Fibroblast of lung (primary cell): ENCODE measurements at places on chromosomes 6 and 20.
A peak's percentile ranks its signal among the peaks of the same experiment; 100 is the strongest.

DNA sequence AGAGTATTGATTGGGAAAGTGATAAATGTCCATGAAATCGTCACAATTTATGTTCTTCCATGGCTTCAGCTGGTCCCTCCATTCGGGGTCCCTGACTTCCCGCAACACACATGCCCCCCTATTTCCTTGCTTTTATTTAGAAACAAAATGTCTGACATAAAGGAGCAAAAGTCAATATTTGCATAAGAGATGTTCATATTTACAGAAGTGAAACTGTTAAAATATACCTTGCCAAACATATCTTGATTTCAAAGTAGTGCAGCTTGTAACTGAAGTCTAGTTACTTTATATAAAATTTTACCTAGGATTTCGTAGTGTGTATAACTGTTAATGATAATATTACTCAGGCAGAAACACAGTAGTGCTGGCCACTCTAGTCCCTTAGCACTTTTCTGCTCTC is 548.9 kb upstream of the ADGRB3 start:
- DNase-seq = no peak
- no peak overlapping the region for H3K4me3 ChIP-seq
- H3K36me3 ChIP-seq = no peaks in the 10 kb centered on the region
- no peaks in the 10 kb centered on the region for H3K4me1 ChIP-seq

GRCh38 chr6:43627008-43627825 is 1.8 kb downstream of the GTPBP2 start:
- no peaks in the 10 kb centered on the region for H3K27me3 ChIP-seq
- H3K4me3 ChIP-seq = peak overlapping the region; percentile 86
- peaks cover 14% of the 10 kb centered on the region for H3K4me1 ChIP-seq
- peak; percentile 99 for DNase-seq
- H3K36me3 ChIP-seq = peaks cover 25% of the 10 kb centered on the region

DNA sequence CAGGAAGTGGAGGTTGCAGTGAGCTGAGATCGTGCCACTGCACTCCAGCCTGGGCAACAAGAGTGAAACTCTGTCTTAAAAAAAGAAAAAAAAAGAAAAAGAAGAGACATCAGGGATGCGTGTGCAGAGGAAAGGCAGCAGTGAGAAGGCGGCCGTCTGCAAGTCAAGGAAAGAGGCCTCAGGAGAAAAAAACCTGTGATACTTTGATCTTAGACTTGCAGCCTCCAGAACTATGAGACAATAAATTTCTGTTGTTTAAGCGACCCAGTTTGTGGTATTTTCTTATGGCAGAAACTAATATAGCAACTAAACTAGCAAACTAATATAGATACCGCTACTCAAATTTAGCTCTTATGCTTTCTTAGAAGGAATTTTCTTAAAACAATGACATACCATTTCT is 36.1 kb downstream of the FGD2 start:
- no peak overlapping the region for H3K27ac ChIP-seq
- H3K27me3 ChIP-seq = no peaks in the 10 kb centered on the region
- no peaks in the 10 kb centered on the region for H3K4me1 ChIP-seq
- H3K4me3 ChIP-seq = no peak overlapping the region
- no peak for DNase-seq

- no peaks in the 10 kb centered on the region for H3K27me3 ChIP-seq
- H3K4me3 ChIP-seq = no peak overlapping the region
- H3K36me3 ChIP-seq = no peaks in the 10 kb centered on the region
- H3K4me1 ChIP-seq = no peaks in the 10 kb centered on the region
- H3K27ac ChIP-seq = no peak overlapping the region
Observed at GRCh38 chr6:156161471-156161870, 615.7 kb upstream of the ARID1B start.

DNA sequence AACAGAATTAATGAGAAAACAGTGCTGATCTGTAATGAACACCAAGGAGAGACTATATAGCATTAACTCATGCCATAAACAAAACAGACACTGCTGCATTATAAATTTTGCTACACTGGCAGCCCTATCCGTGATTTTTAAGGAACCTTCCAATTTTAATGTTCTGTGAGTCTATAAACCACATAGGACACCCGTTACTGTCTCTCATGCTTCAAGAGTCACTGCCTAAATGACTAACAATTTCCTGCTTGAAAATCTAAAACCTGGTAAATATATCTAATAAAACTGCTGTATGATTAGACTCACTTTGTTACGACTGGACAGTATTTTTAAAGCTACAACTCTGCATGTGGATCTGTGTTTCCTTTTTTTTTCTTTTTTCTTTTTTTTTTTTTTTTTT is 8.7 kb downstream of the CHD6 start:
- H3K36me3 ChIP-seq = no peaks in the 10 kb centered on the region
- no peak overlapping the region for H3K27ac ChIP-seq
- DNase-seq = no peak
- H3K4me3 ChIP-seq = no peak overlapping the region
- H3K4me1 ChIP-seq = no peaks in the 10 kb centered on the region
- H3K27me3 ChIP-seq = no peaks in the 10 kb centered on the region

DNA sequence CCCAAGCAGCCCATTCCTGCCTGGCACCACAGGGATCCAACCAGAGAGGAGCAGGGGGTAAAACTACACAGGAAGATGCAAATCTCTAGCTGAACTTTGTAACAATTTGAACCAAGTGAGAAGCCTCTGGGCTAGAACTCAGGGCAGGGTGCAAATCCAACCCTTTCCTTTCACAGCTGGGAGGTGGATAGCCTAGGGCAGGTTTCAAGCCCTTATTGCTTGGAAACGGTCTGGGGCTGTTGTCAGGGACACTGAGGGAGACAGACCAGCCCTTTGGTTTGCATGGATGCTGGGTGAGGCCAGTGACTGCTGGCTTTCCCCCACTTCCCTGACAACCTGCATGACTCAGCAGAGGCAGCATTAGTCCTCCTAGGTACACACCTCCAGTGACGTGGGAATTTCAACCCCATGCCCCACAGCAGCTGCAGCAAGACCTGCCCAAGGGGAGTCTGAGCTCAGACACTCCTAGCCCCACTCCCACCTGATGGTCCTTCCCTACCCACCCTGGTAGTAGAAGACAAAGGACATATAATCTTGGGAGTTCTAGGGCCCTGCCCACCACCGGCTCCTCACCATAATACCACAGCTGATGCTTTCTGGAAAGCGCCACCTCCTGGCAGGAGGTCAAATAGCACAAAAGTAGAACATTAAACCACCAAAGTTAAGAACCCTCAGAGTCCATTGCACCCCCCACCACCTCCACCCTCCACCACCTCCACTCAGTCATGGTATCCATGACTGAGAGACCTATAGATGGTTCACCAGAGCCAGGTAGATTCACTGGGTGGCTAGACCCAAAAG is 797.7 kb upstream of the MAN1A1 start:
- DNase-seq = no peak
- H3K36me3 ChIP-seq = no peaks in the 10 kb centered on the region
- H3K27ac ChIP-seq = no peak overlapping the region
- H3K27me3 ChIP-seq = no peaks in the 10 kb centered on the region
- no peaks in the 10 kb centered on the region for H3K4me1 ChIP-seq

GRCh38 chr6:41535766-41536165 is 10.4 kb upstream of the FOXP4 start:
- H3K27me3 ChIP-seq = peaks cover 12% of the 10 kb centered on the region
- no peaks in the 10 kb centered on the region for H3K36me3 ChIP-seq
- H3K27ac ChIP-seq = no peak overlapping the region

- H3K4me3 ChIP-seq = no peak overlapping the region
- no peaks in the 10 kb centered on the region for H3K4me1 ChIP-seq
- no peaks in the 10 kb centered on the region for H3K36me3 ChIP-seq
- no peak overlapping the region for H3K27ac ChIP-seq
- no peaks in the 10 kb centered on the region for H3K27me3 ChIP-seq
Observed at GRCh38 chr6:52661551-52661950, 9.4 kb upstream of the TMEM14A start.

GRCh38 chr20:36147690-36148089 is 6.8 kb upstream of the EPB41L1 start:
- H3K27me3 ChIP-seq = no peaks in the 10 kb centered on the region
- no peaks in the 10 kb centered on the region for H3K36me3 ChIP-seq
- peaks cover 6% of the 10 kb centered on the region for H3K4me1 ChIP-seq
- no peak overlapping the region for H3K27ac ChIP-seq

DNA sequence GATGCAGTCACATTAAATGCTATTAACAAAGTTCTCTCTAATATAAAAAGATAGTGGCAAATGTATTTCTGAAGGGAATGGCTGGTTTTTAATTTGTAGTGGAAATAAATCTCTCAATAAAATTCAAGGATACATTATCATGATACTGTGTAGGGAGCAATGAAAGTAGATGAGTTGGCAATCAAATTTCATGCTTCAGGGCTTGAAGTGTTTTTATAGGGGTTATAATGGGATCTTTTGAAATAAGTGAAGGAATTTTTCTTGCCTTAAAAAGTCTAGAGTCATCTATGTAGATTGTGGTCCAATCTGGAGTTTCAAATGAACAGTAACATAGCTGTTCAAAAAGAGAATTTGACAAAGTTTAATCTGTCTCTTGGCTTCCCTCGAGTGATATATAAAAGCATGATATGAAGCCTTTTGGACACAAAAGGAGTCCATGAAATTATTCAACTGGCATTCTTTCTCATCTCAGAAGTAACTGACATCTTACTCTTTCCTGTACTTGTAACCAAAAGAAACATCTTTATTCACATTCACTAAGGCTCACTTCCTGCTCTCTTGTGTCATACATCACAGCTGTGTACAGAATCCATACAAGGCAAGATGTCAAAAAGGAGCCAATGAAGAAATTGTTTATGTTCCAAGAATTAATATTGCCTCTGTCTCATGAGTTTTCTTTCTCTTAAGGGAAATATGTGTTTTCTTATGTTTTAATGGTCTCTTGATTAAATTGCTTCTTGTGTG is 591.0 kb upstream of the GJE1 start:
- no peak overlapping the region for H3K4me3 ChIP-seq
- H3K27me3 ChIP-seq = no peaks in the 10 kb centered on the region
- peak; percentile 33 for DNase-seq
- H3K4me1 ChIP-seq = no peaks in the 10 kb centered on the region
- H3K36me3 ChIP-seq = no peaks in the 10 kb centered on the region

GRCh38 chr6:149064660-149065015 is 252.9 kb upstream of the TAB2 start:
- no peak for DNase-seq
- H3K27ac ChIP-seq = no peak overlapping the region
- H3K36me3 ChIP-seq = no peaks in the 10 kb centered on the region
- no peaks in the 10 kb centered on the region for H3K27me3 ChIP-seq

DNA sequence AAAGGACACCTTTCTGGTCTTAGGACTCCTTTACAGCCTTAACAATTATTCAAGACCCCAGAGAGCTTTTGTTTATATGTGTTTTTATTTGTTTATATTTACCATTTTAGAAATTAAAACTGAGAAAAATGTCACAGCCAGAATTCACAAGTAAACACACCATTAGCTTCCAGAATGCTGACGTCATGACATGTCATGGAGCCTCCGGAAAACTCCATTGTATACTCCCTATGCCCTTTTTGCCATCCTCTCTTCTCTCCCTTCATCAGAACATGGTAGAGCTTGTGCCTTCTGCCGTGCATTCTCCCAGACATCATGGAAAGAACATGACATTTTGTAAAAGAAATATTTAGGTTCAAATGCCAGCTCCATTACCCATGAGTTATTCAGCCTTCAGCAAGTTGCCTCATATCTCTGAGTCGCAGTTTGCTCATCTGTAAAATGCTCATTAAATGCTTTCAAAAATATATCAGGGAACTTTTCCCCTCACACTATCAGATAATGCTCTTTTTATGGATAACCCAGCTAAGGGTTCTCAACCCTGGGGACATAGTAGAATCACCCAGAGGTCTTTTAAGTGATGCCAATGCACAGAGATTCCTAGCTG is 27.8 kb downstream of the TNFAIP3 start:
- DNase-seq = no peak
- H3K36me3 ChIP-seq = no peaks in the 10 kb centered on the region
- peaks cover 16% of the 10 kb centered on the region for H3K4me1 ChIP-seq
- H3K27ac ChIP-seq = peak overlapping the region; percentile 70

- no peak overlapping the region for H3K4me3 ChIP-seq
- peak; percentile 78 for DNase-seq
- peaks cover 7% of the 10 kb centered on the region for H3K4me1 ChIP-seq
- no peak overlapping the region for H3K27ac ChIP-seq
- no peaks in the 10 kb centered on the region for H3K27me3 ChIP-seq
- H3K36me3 ChIP-seq = no peaks in the 10 kb centered on the region
Observed at GRCh38 chr20:10090588-10091166, 55.9 kb downstream of the ANKEF1 start.

GRCh38 chr20:43752561-43753301 is 25.9 kb upstream of the GTSF1L start:
- H3K27ac ChIP-seq = peak overlapping the region; percentile 4
- H3K4me1 ChIP-seq = peaks cover 13% of the 10 kb centered on the region
- peak; percentile 98 for DNase-seq
- no peaks in the 10 kb centered on the region for H3K36me3 ChIP-seq
- H3K4me3 ChIP-seq = no peak overlapping the region

DNA sequence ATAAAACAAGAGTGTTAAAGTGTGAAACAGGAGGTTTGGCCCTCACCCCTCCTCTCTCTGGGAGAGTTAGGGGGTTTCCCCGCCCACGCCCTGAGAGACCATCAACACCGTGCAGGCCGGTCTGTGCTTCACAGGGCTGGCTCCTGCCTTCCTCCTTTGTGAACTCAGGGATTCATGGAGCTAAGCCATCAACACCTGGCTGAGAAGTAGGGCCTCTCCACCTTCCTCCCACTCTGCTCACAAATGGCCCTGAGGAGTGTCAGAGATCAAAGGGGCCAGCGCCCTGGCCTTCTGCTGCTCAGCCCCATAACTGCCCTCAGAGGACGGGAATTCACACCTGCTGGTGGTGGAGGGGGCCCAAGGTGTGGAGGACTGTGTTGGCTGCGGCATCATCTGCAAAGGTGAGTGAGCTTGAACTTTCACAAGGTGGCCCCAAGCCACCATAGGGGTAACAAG is 88.6 kb downstream of the PSMB1 start:
- H3K36me3 ChIP-seq = no peaks in the 10 kb centered on the region
- H3K27ac ChIP-seq = no peak overlapping the region
- no peaks in the 10 kb centered on the region for H3K4me1 ChIP-seq
- DNase-seq = no peak
